ENCODE measurements at places on chromosomes 2 and 18.

- no peak for DNase-seq
Observed at GRCh38 chr18:57422313-57422872, 12.8 kb upstream of the ONECUT2 start.

GRCh38 chr2:229335330-229335729, 64.2 kb upstream of the PID1 start:
- DNase-seq, result no peak

GRCh38 chr2:100105678-100106054, 36.7 kb downstream of the AFF3 start:
- no peak for DNase-seq

GRCh38 chr2:12168791-12169388, 422.5 kb downstream of the LPIN1 start:
- DNase-seq, result peak; percentile 54

- peak; percentile 62 for DNase-seq
Observed at GRCh38 chr18:50970006-50970405, 2.2 kb downstream of the ELAC1 start.

- no peak for DNase-seq
Observed at GRCh38 chr2:229524799-229525198, 189.6 kb downstream of the DNER start.

DNA sequence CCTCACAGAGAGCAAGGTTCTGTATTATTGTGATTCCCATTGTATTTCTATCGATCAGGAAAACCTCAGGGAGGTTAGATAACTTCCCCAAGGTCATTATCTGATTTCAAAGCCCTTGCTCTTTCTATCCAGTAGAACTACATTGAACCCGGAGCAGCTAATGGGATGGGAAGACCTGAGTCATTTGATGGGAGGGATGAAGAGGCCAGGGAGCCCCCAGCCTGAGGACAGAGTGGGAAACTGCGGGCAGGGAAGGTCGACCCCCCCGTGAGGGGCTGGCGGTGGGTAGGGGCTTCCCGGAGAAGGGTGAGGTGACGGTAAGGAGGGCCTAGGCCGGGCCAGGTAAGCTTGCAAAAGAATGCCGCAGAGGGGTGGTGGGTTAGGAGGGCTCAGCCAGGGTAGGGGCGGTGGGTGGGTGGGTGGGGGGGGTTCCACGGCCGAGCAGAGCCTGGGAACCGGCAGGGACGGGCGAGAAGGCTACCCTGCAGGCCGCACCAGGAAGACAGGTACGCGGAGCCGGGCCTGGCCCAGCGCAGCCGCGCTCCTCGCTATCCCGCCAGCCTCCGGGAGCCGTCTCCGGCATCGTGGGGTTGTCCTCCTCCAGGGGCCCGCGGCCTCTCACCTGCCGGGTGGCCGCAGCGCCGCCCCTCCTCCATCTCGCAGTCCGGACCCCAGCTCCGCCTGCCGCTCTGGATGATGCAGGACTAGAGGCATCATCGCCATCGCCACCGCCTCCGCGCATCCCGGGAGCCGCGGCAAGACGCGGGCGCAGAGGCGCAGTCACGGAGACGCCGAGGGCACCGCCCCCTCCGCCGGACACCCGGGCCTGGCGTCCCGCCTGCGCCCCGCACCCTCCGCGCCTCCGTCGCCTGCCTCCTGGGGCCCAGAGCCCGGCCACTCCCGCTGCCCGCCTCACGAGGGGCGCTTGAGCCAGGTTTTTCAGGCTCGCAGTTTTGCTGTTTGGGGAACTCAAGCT, at the start of gene GPR75:
Gene GPR75, minus strand, starts transcription at position 762 of the 976 bp plus-strand sequence. CDS start 5,211 bp downstream, outside the sequence.
- DNase-seq, result peak; percentile 39

- DNase-seq, result no peak
Observed at GRCh38 chr2:175383286-175383685, 201.8 kb upstream of the ATP5MC3 start.

DNA sequence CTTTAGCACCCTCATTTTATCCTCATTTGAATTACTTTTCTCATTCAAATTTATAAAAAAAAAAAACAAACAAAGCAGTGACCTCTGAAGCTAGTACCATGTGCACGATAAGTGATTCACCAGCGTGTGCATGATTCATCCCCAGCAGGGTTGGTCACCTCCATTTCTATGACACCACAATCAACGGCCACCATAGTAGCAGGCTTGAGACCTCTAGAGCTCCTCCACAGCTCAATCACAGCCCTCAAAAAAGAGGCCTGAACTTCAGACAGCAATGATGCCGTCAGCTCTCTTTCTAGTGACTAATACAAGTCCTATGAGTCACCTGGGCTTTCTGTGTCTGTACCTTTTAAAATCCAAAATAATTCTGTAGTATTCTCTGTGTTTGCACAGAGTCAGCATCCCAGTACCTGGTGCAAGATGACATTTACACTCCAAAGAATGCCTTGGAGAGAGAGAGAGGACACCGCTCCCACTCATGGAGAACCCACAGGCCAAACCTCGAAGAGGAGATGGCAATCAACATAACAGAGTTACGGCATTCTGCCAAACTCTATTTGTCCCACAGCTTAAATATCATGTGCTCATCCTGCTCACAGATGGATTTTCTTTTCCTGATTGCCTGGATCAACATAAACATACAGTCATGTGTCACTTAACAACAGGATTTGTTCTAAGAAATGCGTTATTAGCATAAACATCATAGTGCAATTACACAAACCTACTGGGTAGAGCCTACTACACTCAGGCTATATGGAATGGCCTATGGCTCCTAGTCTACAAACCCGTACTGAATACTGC, 58.7 kb downstream of the L3MBTL4 start:
- peak; percentile 94 for DNase-seq

DNA sequence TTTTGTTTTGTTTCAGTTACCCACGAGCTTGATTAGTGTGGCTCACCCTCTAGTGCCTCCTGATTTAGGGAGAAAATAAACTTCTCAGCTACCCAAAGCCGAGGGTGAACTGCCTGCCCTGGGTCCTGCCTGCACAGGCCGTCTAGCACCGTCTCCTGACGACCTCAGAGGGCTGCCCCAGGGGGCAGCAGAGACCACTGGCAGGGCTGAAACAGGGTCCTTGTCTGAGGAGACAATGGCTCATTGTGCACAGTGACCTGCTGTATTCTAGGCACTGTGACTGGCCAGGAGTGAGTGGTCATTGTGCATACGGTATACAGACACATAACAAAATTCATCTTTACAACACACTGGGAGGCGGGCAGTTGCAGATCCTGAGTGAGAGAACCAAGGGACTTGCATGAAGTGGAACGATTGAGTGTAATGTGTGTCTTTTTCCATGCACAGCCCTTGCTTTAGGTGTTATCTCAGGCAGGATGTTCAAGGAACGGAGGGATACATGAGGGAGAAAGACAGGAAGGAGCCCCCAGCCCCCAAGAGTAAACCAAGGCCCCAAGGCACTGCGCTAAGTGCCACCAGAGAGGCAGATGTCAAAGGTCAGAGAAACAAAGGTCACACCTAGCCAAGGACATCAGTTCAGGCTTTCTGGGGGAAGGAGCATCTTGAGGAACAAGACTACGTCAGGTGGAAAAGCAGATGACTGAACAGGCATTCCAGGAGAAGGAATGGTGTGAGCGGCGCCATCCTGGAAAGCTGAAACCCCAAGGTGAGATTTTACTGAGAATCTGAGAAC, 421.3 kb downstream of the LPIN1 start:
- no peak for DNase-seq

- no peak for DNase-seq
Observed at GRCh38 chr2:7725171-7725849, 808.1 kb downstream of the RNF144A start.

DNA sequence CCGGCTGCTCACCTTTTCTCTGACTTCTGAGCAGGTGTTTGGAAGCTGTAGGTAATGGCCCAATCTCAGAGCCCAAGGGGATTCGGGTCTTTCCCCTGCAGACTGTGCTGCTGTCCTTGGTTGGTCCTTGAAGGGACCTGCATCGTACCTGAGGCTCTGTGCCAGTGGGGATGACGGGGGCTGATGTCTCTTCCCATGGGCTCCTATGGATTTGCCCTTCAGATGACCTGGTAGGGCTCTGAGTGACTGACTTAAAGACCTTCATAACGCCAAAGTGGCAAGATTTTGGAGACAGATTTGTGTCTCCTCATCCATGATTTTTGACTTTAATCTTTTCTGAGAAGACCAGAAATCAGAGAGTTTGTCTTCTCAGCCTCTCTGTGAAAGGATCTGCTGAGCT, 166.1 kb downstream of the FAM210A start:
- DNase-seq, result no peak

DNA sequence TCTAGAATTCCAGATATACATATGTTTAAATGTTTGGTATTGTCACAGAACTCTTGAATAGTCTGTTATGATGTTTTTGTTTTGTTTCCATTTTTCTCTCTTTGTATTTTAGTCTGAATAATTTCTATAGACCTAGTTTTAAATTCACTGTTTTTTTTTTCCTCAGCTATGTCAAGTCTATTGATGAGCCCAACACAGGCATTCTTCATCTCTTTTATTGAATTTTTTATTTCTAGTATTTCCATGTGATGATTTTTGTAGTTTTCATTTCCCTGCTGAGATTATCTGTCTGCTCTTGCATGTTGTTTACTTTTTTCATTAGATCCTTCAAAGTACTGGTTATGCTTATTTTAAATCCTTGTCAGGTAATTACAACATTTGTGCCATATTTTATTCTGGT, 254.7 kb downstream of the C1D start:
- no peak for DNase-seq

- peak; percentile 25 for DNase-seq
Observed at GRCh38 chr2:127175751-127176354, 44.2 kb downstream of the CYP27C1 start.

DNA sequence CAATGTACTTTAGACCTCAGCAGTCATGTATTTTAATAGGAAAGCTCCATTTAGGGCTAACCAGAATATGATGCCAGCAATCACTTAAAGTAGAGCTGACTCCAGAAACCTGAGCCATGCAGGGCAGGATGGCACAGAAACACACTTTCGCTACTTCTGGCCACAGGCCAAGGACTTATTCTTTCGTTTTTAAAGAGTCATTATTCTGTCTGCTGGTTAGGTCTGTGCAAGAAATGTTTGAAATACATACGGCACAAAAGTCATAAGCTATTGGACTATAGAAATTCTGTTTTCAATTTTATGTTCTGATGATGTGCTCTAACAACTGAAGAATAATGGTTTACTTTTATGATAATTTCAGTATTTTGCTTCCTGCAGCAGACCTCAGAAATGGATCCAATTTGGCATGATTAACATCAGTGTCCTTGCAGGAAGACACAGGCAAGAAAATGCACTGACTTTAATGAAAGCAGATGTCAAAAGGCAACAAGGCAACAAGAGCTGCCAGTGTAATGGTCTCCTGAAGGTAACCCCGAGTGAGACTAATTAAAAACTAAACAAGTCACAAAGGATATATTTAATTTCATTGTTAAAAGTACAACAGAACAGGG, 114.4 kb upstream of the CHRNA1 start:
- peak; percentile 26 for DNase-seq

GRCh38 chr2:233329489-233330135, 22.0 kb downstream of the SAG start:
- DNase-seq, result no peak

GRCh38 chr2:26861610-26862224, 13.8 kb downstream of the DPYSL5 start:
- no peak for DNase-seq

DNA sequence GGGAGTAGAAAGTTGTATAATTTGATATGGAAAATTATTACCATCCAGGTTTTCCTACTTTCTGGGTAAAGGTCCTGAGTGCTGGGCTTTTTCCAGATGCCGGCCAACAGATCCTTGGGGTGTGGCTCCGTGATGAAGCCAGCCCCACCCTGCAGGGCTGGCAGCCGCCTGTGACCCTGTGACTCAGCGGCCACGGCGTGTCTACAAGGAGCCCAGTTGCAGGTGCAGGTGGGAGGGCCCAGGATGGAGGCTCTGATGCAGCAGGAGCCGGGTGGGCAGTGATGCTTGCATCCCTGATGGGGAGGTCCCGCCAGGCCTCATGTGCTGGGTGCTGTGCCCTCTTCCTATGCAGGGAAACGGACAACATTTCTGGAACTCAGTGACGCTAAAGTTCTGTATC, 96.0 kb upstream of the ALKAL2 start:
- peak; percentile 56 for DNase-seq

DNA sequence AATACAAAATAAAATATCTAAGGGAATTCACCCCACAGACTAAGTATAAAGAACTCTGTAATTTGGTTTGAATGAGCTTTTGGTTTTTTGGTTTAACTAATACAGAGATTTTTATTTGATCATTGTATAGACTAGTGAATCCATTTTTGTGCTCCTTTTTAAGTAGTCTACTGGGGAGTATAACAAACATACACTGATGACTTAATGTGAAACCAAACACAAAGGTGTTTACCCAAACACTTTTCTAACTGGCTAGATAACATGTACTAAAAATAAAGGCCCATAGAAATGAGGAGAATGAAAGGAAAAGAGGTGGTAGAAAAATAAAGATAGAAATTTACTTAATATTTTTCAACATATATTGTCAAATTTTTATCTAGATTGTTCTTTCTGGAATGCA, 146.0 kb downstream of the NRXN1 start:
- DNase-seq, result no peak

DNA sequence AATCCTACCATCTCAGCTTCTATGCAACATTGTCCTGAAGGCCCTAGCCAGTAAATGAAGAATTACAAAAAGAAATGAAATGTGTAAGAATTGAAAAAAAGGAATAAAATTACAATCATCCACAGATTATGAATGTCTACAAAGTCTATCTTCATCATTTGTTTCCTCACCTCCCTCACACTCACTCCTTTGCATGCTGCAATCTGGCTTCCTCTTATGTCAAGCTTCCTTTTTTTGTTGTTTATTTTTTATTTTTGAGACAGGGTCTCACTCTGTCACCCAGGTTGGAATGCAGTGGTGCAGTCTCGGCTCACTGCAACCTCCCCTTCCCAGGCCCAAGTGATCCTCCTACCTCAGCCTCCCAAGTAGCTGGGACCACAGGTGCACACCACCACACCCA, 129.0 kb downstream of the CABYR start:
- no peak for DNase-seq

GRCh38 chr2:73700661-73701447, 36.3 kb downstream of the TPRKB start:
- no peak for DNase-seq

DNA sequence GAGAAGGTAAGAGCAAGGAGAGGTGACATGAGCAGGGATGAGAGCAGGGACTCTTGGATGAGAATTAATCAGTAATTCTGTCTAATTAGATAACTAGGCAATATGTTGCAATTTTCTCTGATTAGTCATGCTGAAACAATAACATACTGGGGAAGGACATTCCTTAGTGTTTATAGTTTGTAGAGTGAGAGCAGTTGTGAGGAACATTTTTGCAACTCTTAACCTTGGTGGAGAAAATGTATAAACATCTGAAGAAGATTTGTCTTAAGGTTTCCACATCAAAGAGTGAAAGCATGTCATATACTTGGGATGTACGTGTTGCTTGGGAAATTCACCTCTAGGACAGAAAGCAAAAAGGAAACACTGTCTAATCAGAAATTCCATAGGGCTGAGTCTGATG, 955.4 kb upstream of the FANCL start:
- DNase-seq, result peak; percentile 1

Measured in kidney tubule cell (primary cell).